Activated naive CD4-positive, alpha-beta T cell treated with Interleukin-2 at 50 U/mL for 16 hours (primary cell): ENCODE measurements at places on chromosomes 2 and 18.

DNA sequence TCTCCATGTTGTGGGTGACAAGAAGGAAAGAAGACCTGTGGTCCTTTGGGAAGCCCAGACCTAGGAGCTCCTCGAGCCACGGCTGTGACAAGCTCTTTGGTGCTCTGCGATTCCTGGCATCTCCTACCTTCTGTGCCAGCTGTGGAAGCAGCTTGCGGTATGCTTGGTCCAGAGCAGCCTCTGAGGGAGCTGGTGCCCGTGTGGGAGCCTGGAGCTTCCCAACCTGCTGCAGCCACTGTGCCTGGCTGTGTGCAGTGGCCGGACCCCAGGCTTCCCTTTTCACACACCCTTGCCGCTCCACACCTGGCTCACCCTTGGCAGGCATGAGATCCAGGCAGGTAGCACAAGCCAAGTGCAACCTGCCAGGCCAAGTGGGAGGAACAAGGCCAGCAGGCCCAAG, 1328.6 kb upstream of the SLC39A10 start:
- DNase-seq: no peak

GRCh38 chr18:42950732-42951131, 164.8 kb downstream of the RIT2 start:
- no peak for DNase-seq

DNA sequence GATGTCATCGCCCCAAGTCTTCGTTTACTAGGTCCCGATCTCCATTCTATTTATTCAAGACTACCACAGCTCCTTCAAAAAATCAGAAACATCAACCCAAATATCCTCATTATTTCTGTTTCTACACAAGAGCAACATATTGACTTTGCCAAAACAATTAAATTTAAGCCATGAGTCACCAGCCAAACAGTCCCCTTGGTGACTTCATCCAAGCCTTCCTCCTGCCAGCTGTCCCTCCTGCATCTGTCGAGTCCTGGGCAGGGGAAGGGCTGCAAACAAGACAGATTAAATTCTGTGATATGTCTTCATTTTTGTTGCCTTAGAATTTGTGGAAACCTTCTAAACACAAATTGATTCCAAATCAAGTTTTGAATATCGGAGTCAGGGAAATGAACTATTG, 110.3 kb downstream of the SP3 start:
- no peak for DNase-seq

- no peak for DNase-seq
These were observed 106.9 kb upstream of the ATL2 start for GRCh38 chr2:38483776-38484501.

- DNase-seq: no peak
These were observed 166.7 kb downstream of the AGAP1 start for GRCh38 chr2:235660484-235661082.

- no peak for DNase-seq
These were observed 87.0 kb upstream of the RTN4 start for GRCh38 chr2:55137024-55137958.

DNA sequence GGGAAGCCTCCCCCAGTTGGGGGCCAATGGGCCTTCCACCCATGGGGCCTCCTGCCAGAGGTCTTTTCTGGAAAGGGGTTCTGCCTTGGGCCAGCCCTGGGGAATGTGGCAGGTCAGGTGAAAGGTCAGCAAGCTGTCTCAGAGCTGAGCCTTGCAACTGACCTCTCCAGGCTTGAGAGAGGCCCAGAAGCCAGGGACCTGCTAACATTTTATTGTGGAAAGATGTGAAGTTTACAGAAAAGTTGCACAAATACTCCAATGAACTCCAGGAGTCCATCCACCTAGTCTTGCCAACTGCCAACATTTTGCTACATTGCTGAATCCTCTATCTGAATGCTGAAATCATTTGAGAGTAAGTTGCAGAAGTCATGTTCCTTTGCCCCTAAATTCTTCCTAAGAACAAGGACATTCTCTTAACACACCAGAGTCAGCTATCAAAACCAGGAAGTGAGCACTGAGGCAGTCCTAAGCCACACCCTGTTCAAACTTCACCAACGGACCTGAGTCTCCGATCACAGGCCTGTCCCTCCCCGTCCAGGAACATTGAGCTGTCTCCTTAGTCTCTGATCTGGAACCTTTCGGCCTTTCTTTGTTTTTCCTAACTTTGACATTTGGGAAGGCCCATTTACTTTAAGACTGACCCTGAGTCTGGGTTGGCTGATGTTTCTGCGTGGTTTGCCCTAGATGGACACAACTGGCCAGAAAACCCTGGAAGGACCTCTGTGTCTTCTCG, 4.0 kb downstream of the SNORC start:
- DNase-seq: no peak

- no peak for DNase-seq
These were observed 363.0 kb downstream of the SS18 start for GRCh38 chr18:25727281-25727985.

- DNase-seq: no peak
These were observed 19.2 kb downstream of the NRP2 start for GRCh38 chr2:205701509-205701908.

- peak; percentile 27 for DNase-seq
These were observed 634 bp downstream of the SPATS2L start for GRCh38 chr2:200306931-200307723.

GRCh38 chr18:12307701-12308385, at the start of gene TUBB6:
Gene TUBB6 (plus strand): TSS chr18:12308241. CDS start chr18:12308293, 52 bp downstream.
- peak; percentile 8 for DNase-seq

DNA sequence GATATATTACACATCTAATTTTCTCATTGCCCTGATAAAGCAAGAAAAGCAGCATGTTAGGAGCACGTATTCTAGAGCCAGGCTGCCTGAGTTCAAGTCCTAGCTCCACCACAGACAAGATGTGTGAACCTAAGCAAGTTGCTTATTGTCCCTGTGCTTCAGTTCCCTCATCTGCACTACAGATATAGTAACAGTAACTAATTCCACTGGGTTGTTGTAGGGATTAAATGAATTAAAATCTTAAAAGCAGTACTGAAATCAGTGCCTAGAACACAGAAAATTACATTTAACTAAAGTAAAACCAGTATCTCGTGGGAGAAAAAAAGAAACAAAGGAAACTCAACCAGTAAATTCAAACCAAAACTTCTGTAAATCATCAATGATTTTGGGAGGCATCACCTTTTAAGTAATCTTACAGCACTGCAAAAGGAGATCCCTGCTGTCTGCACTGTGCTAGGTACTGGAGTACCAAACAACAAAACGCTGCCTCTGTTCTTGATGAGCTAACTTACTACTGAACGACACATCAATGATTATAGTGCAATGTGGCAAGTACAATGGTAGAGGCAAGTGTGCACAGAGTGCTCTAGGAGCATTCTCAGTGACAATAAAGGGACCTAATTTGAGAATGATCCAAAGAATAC, 7.9 kb downstream of the MAP3K2 start:
- no peak for DNase-seq

- no peak for DNase-seq
These were observed 55.8 kb downstream of the ID2 start for GRCh38 chr2:8737571-8738175.

GRCh38 chr18:10420561-10421352, 33.7 kb upstream of the APCDD1 start:
- DNase-seq: no peak

GRCh38 chr2:162072976-162073887, 783 bp downstream of the DPP4 start:
- peak; percentile 38 for DNase-seq

DNA sequence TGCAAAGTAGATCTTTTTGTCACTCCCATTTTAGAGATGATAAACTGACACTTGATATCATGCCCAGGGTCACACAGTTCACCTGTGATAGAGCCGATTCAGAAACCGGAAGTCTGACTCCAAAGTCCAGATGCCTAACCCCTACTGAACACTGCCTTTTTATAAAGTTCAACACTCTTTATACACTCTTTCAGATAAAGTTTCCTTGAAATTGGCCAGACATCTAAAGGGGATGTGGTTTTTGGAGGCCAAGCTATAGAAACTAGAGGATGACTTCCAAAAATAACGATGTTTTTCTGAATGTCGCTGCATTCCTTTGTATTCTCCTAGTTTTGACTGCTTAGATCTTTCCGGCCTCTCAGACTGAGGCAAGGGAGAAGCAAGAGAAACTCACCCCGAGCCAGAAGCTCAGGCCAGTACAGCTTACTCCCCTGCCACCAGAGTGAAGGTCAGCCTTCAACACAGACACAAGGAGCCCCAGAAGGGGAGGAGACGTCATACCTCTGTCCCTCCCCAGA, 61.8 kb downstream of the NRP2 start:
- DNase-seq: no peak

GRCh38 chr2:132577686-132578085, 92.3 kb downstream of the LYPD1 start:
- DNase-seq: no peak

DNA sequence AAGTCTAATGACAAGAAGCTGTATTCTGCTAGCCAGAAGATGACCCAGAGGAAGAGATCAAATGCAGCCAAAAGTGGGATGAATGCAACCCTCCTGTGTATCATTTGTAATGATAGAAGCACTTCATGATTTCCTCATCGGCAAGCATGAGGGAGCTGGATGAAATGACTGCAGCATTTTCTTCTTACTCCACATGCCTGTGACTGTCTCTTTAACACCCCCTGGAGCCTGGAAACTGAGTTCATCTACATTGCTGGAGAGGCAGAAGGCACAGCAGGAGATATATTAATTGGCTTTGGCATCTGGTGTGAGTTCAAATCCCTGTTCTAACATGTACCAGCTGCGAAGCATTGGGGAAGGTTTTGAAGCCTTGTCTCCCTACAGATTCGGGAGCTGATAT, 37.7 kb downstream of the ID2 start:
- DNase-seq: no peak

- DNase-seq: no peak
These were observed 48.1 kb downstream of the HPCAL1 start for GRCh38 chr2:10350761-10351160.

- no peak for DNase-seq
These were observed 45.2 kb upstream of the ST3GAL5 start for GRCh38 chr2:85933753-85934594.

DNA sequence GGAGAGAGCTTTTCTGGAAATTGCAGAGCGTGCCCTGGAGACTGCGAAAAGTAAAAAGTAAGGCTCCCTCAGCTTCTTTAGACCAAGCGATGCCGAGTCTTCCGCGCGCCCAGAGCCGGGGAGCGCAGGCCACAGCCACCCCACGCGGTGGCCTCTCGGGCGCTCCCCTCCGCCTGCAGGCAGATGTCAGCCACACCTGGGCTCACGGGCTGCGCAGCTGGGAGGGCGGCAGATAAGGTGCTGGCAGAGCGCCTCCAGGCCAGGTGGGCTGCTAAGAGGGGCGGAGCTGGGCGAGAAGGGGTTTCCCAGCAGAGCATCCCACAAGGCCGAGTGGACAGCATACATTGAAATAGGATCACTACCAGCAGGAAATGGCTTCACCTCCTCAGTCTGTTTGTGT, 81.7 kb downstream of the ARHGEF4 start:
- no peak for DNase-seq

DNA sequence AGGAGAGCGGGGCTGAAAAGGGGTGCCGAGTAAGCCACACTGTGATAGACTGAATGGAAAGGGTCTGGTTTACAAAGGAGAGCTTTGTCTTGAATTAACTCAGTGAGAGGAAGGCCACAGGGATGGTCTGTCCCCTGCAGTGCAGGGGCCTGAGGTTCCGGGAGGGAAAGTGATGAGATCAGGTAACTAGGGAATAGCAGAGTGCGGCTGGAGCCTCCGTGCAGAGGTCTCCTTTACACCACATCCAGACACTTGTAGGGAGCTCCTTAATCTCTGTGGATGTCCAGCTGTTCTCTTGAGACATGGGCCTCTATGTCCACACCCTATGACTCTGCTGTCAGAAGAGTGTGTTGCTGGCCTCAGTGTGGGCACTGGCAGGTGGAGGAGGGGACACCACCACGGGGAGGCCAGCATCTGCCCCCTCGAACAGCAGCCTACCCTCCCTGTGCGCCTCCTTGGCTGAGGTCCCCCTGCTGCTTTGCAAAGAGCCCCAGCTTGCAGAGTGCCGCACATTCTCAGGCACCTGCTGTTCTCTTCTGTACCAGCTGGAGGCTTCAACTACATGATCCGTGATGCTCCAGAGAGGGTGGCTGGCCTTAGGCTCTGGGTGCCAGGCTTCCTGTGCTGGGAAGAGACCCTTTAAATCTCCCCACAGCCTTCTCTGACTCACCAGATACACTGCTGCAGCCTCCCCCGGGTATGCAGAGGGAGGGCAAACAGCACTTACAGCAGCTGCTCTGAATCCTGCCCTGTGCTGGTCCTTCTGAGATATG, 25.9 kb downstream of the ENOSF1 start:
- no peak for DNase-seq

DNA sequence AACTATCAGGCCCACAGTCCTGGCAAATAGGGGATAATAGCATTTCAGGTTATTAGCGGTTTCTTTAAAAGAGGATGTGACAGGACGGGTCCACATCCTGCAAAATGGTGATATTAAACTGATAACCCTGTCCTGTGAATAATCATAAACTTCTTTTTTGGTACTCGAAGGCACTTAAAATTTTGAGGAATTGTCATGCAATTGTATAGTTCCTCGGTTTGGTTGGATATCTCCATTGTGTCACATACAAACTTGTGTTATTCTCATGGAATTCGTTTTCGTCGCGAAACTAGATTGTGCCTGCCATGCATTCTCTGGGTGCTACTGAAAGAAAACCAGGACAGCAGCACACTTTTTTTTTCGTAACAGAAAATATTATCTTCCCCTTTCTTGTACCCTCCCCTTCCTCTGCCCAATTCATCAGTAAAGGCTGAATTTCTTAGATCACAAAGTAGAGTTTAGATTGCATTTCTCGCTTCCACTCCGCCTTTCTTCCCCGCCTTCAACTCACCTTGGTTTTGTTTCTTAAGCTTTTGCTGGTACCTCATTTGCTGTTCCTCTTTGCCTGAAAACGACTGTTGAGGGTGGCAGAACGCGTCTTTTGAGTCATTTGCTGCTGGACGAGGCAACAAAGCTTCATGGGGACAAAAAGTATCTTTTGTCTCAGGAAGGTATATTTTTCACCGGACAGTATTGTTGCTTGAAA, 1.3 kb downstream of the CERS6 start:
- DNase-seq: no peak

DNA sequence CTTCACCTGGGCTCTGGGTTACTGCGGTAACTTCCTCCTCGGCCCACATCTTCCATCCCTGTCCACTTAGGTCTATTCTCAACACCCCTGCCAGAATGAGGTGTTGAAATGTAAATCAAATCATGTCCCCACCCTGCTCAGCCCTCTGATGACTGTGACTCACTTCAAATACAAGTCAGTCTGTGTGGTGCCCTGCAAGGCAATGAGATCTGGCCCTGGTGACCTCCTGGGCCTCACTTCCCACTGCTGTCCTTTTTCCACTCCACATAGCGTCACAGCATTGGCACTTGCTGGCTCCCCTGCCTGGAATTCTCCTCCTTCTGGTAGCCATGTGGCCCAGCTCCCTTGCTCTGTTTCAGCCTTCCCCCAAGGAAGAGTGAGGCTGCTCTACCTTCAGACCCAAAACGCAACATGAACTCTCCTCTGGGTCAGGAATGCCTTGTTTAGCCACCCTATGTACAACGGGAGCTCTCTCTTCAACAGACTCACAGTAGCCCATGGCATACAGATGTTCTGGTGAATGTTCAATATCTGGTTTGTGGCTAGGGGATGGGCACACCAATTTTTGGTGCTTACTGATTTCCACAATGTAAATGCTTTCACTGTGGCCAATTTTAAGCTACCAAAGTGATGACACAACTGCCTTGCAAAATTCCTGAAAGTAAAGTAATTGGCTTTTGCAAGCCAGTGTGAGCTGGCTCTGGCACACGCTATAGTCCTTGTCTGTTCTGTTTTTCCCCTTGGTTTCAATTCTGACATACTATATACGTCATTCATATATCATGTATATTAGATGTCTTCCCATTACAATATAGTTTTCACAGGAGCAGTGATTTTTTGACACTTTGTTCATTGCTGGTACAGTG, 550.3 kb upstream of the HS6ST1 start:
- DNase-seq: no peak
